HT1080 (cell line): ENCODE measurements at places on chromosomes 2 and 18. TPM values are rescaled to one million over a fixed set of nuclear protein-coding genes. Genes with fewer than 3 reads are reported as not detected.

The SGPP2 gene
- total RNA-seq: not detected in 2 replicates

The SAG gene
- not detected in 2 replicates for total RNA-seq

The PRKAG3 gene
- not detected in 2 replicates for total RNA-seq

The PDCD1 gene
- not detected in 2 replicates for total RNA-seq

The EVA1A gene
- 142 and 177 TPM in 2 replicates for total RNA-seq

The GPR35 gene
- 0.05 TPM in 1 of 2 replicates, not detected in the other for total RNA-seq
